ENCODE measurements at places on chromosomes 6 and 20.
A peak's percentile ranks its signal among the peaks of the same experiment; 100 is the strongest.

- DNase-seq, result no peak
Observed at GRCh38 chr6:4323322-4323721, 187.9 kb upstream of the ECI2 start.

DNA sequence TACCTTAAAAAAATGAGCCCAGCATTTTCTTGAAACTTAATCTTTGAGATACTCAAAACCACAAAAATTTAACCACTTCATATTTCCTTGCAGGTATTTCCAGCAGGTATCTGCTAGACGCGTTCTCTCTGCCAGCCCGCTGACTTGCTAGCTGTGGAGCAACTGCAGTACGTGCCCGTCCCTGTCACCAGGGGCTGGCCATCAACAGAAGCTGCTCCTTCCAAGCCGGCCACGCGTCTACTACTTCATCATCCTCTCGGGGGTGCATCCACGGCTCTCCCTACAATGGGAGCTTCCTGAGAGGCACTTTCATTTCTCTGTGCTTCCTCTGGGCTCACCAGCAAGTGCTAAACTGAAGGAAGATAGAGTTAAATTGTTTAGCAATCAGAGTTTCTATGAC, 132.4 kb downstream of the DTNBP1 start:
- DNase-seq, result no peak

DNA sequence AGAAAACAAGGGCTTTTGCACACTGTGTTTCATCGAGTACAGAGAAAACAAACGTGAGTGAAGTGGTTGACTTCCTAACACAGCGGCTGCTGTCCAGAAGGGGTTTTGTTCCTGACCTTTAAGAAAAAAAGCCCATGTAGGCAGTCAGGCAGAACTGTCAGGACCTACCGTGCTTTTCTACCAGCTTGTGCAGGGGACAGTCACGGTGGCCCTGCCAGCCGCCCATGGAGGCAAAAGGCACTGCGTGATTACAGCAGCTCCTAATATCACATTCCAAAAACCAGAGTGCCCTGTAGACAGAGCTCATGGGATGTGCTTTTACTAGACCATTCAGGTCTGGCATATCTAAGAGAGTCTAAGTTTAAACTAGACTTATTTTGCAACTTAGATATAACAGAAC, 12.2 kb downstream of the TNFAIP3 start:
- no peak for DNase-seq

DNA sequence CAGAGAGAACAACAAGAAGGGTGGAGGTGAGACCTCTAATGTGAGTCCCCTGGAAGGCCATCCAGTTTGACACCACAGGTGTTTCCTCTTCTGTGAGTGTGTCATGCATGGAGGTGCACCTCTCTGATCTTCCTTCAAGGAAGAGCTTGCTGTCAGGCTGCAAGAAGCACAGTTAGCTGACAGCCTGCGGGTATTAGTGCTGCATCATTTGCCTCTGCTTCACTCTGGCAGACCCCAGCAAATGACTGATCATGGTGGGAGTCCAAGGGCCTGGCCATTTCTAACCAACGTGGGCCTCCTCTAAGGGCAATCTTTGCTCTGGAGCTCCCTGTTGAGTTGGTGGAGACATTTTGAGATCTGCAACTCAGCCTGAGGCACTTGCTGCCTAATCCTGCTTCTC, 206.3 kb downstream of the EPHA7 start:
- no peak for DNase-seq

DNA sequence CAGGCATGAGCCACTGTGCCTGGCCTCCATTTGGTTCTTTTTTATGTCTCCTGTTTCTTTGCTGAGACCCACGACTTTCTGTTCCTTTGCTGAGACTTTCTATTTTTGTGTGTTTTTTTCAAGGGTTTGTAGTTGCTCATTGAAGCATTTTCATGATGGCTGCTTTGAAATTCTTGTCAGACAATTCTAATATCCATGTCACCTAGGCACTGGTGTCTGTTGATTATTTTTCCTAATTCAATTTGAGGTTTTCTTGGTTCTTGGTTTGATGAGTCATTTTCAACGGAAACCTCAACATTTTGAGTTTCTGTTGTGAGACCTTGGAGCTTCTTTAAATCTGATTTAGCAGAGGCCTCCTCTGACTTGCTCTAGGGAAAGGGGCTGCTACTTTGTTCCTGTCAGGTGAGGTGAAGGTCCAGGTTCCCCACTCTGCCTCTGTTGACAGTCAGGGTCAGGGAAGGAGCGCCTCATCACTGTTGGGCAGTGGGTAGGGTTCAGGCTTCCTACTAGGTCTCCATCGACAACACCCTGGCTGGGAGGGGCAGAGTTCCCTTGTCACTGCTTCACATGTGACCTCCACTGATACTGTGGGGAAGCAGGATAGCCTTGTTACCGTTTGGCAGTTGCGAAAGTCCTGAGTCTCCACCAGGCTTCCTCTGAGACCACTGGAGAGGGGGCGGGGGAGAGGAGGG, 67.2 kb upstream of the RNF24 start:
- no peak for DNase-seq

DNA sequence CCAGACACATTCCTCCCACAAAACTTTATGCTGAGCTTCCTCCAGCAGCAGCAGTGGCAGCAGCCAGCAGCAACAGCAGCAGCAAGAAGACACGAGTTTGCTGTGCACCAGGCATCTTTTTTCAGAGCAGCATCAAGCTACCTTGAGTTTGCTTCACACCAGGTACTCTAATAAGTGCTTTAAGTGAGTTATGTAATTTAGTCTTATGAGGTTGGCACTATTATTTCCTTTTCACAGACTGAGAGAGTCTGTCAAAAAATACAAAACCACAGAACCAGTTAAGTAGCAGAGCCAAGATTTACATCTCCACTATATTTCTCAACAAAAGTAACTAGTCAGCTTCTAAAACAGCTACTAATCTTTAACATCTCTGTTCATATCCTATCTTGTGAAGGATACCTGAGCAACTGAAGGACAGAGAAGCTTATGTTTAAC, 23.7 kb downstream of the RANBP9 start:
- DNase-seq, result no peak

DNA sequence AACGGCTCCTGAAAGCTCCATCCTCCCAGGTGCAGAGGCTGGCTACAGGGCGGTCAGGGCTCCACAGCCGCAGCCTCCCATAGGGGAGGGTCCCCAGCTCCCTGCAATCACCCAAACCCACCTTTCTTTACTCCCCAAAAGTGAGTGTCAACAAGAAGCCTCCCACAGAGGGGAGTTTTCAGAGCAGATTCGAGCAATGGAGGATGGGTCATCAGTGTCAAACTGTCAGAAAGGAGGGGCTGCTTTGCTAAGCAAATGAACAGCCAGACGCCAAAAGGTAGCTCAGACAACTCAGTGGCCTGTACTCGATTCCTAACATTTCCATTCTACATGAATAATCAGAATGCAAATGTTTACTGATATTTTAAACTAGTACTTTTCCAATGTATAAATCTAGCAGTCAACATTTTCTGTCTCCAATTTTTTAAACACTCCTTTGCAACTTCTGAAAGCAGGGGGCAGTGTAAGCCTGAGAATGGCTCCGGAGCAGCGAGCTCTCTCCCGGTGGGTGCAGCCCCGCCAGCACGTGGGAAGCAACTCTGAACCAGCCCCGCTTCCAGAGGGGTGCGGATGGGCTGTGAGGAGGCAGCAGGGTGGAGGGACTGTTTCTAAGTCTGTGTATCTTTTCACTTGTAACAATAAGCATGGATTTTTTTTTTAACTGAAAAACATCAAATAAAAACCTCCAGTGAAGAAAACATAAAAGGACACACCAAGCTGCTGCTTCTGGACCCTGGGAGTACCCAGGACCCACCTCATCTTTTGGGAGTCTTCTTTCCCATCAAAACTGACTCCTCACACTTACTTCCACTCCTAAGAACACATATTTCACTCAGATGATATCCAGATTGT, 54.9 kb downstream of the TAF4 start:
- DNase-seq, result no peak

- DNase-seq, result no peak
Observed at GRCh38 chr6:106516616-106517015, 112.7 kb downstream of the RTN4IP1 start.

GRCh38 chr6:16758163-16758975, 2.9 kb downstream of the ATXN1 start:
- no peak for DNase-seq

GRCh38 chr6:159809149-159809548, 9.1 kb downstream of the PNLDC1 start:
- no peak for DNase-seq

GRCh38 chr6:36651659-36652379, 26.7 kb upstream of the CDKN1A start:
- no peak for DNase-seq

DNA sequence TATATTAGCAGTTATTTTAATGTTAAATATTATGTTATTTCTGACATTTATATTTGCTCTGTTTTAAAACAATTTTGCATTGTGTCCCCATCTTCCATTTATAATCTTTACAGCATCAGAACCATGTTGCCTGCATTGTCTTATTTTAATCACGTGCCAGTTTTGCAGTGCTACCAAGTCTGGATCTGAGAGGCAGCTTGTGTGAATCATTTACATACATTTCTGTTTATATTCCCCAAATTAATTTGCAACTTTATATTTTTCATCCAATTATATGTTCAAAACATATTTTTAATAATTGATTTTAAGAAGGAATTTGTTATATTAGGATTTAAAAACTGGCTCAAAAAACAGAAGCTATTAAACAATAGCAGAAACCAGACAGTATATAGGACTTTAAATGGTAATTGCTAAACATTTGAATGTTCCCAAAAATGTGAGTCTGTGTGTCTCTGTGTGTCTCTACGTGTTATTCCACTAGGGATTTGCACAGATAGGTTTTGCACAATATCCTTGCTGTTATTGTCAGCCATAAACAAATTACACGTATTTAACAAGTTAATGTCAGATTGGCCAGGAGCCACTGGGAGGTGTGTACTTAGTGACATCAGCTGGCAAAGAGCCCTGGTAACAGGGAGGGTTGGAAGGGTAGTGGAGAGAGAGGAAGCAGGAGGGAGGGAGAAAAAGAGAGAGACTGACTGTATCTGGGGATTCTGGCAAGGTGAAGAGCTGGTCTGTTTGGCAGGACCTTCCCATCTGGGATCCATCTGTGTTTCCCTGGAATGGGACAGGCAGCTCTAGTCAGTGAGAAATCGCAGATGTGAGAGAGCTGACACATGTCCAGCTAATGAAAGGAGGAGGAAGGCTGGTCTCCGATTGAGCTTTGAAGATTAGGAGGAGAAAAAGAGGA, 72.1 kb downstream of the CBFA2T2 start:
- peak; percentile 83 for DNase-seq

DNA sequence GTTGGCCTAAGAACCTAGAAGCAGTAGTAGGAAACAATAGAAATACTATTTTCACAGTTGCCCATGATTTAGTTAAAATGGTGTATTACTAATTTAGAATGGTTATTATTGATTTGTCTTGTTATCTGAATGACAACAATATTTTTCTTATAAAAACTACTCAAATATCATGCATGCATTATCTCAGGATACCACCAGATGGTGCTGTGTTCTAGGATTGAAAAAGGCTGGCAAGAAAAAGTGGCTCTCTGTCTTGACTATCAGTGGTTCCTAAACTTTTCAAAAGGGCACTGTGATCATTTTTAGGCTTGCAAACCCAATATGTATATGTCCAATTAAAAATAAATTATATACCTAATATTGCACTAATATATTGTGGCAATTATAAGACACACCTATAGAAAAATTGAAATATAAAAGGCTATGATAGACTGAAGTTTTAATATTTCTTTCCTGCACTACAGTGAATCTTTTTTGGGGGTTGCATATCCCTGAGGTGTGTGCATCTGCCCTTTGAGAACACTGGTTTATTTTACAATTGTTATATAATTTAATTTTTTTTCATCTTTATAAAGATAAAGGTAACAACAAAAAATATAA, 131.7 kb upstream of the MLIP start:
- no peak for DNase-seq

- no peak for DNase-seq
Observed at GRCh38 chr6:131929264-131929663, 21.9 kb downstream of the CCN2 start.

DNA sequence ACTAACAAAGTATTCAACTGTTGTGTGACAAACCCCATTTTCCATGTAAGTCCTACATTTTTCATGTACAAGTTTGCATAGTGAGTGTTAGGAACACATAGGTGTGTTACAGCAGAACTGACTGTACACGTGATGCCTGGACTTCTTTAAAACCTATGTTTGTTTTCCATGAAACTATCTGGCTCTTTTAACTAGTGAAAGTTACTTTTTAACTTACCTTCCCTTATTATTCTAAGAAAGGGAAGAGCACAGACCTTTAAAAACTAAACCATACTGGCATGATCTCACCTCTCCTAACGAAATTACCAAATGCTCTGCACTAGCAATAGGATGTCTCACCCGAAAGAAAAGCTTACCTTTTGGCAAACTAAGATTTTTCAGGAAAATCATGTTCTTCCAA, 87.8 kb downstream of the CENPW start:
- no peak for DNase-seq

DNA sequence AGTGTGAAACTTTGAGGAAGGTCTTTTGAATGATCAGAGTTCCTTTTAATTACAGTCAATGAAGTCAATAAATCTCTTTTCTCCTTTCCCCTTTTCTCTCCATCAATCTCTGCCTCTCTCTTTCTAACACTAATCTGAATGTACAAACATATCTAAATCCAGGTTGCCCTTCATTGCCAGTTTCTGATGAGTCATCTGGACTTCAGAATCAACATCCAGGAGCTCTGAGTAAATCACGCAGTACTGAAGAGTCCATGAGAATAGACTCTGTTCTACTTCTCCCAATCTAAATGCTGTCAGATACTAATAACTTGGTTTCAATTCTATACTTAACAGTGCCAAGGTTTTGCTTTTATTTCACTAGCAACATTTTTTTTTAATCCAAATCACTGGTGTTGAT, 238.7 kb upstream of the THEMIS start:
- no peak for DNase-seq

DNA sequence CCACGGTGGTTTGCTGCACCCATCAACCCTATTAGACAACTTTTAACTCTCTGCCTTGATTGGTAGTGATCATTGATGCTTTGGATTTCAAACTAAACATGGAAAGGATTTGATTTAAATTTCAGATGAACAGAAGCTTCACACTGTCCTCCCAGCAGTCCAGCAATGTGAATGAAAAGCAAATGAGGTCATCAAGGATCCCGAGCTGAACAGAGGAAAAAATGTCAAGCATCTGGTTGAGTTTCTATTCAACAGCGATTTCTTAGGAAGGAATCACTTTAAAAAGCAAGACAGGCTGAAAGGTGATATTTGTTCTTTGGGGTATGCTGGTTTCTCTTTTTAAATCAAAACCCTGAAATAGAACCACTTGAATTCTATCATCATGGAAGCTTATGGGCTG, 10.6 kb upstream of the SAMD3 start:
- no peak for DNase-seq

Data from ascending aorta (tissue), 2 donors.